ENCODE measurements at places on chromosomes 1 and 21.

- no peak for DNase-seq
Observed at GRCh38 chr1:82836973-82837680, 1036.4 kb downstream of the ADGRL2 start.

DNA sequence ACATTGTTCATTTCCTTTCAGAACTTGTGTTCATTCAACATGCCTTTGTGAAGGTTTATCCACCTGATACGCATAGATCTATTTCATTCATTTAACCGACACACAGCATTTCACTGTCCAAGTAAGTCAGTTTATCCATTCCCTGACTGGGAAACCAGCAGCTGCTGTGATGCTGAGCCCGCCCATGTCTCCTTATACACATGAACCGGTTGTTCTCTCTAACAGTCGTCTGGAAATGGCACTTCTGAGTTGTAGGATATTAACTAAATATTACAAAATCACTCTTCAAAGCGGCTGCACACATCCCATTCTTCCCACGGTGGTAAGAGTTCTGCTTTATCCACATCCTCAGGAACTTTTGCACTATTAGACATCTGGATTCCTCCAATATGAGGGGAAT lies 71.1 kb downstream of the NPHP4 start:
- no peak for DNase-seq

GRCh38 chr1:111882986-111883560 lies 106.4 kb downstream of the KCND3 start:
- no peak for DNase-seq

DNA sequence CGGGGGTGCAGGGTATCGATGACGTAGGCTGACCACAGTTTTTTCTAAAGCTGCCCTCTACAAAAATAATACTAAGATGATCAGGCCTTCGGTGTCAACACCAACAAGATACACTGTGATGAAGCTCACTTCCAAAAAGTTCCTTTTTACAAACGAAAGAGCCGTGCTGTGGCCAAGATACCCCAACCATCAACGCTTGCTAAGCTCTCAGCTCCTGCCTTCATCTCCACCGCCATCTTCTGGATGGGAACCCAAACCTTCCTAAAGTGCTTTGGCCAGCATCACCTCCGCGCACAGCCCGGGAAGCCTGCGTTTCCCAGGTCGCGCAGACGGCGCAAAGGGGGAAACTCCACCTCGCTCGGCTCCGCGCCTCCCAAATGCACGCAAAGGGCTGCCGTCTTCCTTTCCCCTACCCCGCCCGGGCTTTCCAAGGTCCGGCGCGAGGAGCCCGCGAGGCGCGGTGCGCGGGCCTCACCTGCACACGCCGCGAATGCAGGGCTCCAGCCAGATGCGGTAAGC lies 541 bp downstream of the USP48 start:
- DNase-seq, result peak; percentile 82

- no peak for DNase-seq
Observed at GRCh38 chr1:248818505-248819374, 7.0 kb downstream of the SH3BP5L start.

Measured in endodermal cell (in vitro differentiated cells).